ENCODE measurements at places on chromosomes 6 and 20.
A peak's percentile ranks its signal among the peaks of the same experiment; 100 is the strongest.

DNA sequence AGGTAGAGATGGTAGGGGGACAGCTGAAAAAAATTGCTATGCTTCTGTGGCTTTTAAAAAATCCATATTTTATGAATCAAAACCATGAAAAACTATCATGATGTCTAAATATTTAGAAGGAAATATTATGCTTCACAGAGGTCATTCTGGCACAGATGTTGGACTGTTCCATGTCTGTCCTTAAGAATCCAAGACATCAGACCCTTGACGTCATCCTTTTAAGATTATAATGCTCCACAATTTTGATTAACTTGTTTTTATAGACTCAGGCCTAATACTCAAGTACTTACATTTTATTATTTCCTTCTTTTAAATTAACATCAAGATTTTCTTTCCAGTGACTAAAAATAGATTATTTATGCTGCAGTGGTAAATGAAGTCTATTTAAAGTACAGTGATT is 29.7 kb downstream of the FILIP1 start:
- no peak for DNase-seq

GRCh38 chr6:2229742-2230141 is 15.7 kb downstream of the GMDS start:
- no peak for DNase-seq

DNA sequence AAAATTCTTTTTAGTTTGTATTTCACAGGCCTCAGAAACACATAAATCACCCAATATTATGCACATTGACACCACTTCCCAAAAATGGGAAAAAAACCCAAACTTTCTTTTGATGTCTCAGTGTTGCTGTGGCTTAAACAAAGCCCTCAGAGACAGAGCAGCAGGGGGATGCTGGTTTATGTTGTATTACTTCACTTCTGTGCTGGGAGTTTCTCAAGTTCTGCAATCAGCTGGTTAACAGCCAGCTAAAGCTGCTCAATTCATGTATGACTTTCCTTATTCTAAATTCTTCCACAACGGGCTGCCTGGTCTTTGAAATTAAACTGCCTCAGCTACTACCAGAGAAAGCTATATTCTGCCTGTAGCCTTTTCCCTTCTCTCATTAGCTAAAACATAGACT is 5.6 kb downstream of the FILIP1 start:
- DNase-seq: no peak

DNA sequence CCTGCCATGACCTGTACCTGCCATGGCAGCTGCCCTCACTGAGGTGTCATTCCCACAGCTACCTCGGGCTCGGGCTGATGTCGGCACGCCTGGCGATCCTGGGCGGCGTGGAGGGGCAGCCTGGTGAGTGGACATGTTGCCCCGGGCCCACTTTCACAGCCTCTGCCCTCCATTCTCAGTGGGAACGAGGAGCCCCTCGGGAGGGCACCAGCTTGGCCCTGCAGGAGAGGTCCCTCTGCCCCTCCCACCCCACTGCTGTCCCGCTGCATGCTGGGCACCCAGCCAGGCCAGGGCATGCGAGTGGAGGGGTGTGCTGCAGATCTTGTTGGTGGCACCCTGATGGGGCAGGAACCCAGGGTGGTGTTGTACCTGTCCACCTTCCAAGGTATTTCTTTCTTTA is 23.0 kb downstream of the ENTPD6 start:
- no peak for DNase-seq

GRCh38 chr6:6688951-6689350 is 100.4 kb downstream of the LY86 start:
- DNase-seq: no peak

DNA sequence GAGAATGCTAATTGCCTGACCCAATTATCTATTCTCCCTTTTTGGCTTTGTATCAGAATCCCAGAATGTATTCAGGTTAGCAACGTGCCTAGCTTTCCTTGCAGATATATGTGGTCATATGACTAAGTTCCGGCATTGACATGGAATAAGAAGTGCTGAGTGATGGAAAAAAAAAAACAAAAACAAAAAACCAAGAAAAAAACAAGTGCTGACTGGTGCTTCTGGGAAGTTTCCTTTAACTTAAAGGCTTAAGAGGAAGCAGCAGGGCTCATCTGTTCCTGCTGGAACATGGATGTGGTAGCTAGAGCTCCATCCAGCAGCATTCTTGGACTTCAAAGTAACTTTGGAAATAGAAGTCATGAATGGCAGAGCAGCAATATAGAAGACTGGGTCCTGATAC is 10.4 kb upstream of the RPF2 start:
- no peak for DNase-seq

- DNase-seq: no peak
Observed at GRCh38 chr6:35474131-35474941, 6.1 kb downstream of the RPL10A start.

DNA sequence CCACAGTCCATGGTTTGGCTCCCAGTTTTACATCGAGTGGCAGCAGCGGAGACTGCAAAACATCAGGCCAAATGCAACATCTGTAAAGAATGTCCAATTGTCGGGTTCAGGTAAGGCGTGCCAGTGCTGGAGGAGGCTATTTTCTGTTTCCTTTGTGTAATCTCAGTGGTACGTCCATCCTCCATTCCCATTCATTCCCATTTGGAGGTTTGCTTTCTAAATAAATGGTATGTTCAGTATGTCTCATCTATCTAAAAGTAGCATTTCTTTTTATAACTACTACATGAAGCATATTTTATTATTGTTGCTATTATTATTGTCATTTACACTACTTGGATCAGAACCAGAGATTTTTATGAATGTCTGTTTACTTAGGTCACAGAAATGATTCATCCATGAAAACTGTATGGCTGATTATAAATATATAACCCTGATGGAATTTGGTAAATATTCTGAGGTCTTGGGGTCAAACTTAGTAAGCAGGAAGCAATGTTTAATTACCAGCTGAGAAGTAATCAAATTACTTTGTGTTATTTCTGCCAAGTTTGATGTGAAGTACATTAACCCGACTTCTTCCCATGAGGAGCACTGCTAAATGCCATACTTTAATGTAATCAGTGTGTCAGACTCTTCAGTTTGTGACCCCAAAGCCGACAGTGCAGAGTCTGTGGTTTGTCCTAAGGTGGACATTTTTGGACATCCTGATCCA is 512.9 kb downstream of the UTRN start:
- no peak for DNase-seq

- DNase-seq: no peak
Observed at GRCh38 chr20:52279706-52280105, 88.1 kb upstream of the ZFP64 start.

DNA sequence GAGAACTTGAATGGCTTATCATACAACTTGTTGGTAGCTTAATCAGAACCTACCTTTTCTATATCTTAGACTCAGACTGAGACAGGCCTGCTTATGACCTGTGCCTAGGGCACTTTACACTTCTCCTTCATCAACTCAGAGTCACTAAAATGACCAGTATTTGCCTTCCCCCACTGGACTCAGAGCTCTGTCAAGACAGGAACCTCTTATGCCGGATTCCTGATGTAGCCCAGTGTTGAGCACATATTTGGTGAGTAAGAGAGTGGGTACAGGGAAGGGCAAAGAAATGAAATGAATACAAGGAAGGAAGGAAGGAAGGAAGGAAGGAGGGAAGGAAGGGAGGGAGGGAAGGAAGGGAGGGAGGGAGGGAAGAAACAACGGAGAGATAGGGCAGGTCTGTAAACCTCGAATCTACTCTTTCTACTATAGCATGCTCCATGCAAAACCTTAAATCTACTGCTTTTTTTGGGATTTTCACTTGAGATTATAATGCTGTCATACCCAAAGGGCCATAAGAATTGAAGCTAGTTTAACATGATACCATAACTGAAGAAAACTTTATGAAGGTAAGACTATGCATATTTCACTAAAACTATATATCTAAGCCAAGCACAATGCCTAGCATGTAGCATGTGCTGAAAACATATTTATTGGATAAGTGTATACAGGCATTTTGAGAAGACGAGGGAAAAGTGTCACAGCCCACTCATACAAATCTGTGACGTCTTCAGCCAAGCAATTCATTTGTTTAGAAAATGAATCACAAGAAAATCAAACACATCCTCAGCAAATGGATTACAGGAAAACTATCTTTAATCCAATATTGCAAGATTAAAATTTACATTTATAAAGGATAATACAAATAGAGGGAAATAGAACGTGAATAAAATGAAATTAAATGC is 89.9 kb downstream of the RFX6 start:
- no peak for DNase-seq

GRCh38 chr6:22899426-22899825 is 330.1 kb downstream of the HDGFL1 start:
- DNase-seq: no peak

GRCh38 chr6:106117579-106117978 is 31.4 kb downstream of the PRDM1 start:
- DNase-seq: peak; percentile 62

GRCh38 chr6:2526766-2527165 is 224.0 kb downstream of the MYLK4 start:
- no peak for DNase-seq

DNA sequence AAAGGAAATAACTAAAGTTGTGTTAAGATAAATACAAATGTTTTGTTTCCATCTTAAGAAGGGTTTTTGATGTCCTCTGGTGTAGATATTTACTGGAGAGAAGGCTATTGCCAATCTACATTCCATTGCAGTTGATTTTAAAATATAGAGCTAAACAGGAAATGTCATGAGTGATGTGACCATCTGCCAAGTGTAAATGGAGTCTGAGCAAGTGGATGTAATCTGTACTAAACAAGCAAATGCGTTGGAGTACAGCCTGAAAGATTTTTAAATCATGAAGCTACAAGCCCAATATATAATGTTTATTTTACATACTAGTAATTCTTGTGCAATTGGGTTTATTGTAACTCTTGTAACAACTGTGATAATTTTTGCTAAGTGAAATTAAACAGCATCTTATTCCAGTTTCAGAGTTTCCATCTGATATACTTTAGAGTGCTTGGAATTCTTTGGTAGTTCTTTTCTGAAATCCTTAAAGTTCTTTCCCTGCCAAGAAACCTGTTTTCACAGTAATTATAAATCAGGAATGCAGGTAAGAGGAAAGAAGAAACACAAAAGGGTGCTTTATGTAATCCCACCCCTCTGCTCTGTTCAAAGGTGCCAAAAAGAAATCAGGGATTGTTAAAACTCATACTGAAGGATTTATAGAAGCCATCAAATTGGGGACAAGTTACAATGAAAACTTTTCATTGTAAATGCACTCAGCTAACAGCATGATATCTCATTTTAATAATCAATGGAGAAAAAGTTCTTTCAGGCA is 47.2 kb upstream of the FLRT3 start:
- DNase-seq: no peak

DNA sequence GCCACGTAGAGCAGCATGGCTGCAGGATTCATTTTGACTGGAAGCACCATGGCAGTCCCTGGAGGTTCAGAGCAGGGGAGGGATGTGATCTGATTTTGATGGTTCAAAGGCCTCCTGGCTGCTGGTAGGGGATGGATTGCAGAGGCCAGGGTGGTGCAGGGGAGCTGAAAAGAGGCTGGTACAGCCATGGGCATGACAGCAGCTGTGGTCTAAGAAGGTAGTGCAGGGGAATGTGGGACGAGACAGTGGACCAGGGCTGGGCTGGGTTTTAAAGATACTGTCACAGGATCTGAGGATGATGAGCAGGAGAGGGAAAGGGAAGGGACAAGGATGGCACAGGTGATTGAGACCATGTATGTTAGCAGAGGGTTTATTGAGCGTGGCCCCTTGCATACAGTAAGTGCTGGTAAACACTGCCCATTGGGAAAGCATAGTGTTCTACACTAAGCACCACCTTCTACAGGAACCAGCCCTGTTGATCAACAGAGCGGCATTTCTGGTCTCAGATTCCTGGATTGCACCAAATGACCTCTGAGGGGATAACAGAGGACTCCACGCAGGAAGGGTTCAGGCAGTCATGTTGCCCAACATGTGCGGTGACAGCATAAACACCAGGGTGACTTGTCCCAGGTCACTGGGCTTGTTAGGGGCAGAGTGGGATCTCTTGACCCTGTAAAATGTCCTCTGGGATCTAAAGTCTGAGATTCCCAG is 14.5 kb upstream of the SIRPA start:
- DNase-seq: no peak

GRCh38 chr6:158647501-158647900 is 2.4 kb upstream of the SYTL3 start:
- DNase-seq: no peak

- no peak for DNase-seq
Observed at GRCh38 chr20:45850238-45850637, 7.0 kb downstream of the ACOT8 start.

DNA sequence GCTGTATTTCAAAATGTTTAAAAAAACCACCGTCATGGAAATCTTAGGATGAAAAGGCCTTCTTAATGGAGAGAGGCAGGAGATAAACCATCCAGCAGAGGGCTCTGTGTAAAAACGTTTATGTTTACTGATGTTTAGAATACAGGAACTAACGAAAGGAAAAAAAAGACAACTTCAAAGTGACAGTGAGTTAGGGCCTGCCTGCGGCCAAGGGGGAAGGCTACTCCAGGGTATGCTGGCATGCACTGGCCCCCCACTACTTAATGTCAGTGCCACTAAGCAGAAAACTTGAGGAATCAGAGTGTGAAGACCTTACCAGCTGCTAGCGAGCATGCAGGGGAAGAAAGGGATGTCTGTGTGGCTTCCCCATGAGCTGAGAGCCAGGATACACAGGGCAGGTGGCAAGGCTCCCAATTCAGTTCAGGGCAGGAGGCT is 47.7 kb downstream of the AKAP7 start:
- DNase-seq: peak; percentile 14

DNA sequence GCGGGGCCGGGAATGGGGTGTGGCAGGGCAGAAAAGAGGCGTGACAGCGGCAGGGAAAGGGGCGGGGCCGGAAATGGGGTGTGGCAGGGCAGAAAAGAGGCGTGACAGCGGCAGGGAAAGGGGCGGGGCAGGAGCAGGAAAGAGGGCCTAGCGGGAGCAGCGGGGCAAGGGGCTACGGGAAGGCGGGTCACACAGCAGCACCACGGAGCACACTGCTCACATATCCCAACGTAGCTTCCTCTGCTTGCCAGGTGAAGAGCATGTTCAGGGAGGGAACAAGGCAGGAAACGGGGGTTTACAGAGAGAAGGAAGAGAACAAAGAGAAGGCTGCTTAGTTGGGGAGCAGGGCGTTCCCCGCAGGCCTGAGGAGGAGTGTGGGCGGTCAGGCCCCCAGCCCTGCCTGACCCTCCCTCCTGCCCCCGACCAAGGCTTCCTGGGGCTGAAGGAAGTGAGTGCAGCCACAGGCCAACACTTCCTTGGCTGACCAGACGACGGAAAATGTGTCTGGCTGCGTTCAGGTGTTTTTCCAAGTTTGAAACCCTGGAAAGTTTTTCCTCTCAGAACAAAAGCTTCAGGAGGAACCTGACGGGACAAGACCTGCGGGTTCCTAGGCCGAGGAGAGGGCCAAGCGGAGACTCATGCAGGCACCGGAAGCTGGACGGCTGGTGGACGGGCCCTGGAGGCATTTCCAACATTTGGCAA is 13.8 kb downstream of the UCKL1 start:
- DNase-seq: no peak
